ENCODE measurements at places on chromosomes 5 and 9.

- DNase-seq = no peak
Observed at GRCh38 chr5:76500633-76501393, 97.7 kb downstream of the IQGAP2 start.

GRCh38 chr9:21919377-21920362 is 74.5 kb downstream of the CDKN2A start:
- peak; percentile 73 for DNase-seq

- no peak for DNase-seq
Observed at GRCh38 chr5:14750712-14751111, 86.2 kb downstream of the OTULIN start.

GRCh38 chr9:75197561-75197960 is 109.2 kb downstream of the OSTF1 start:
- no peak for DNase-seq

- DNase-seq = peak; percentile 71
Observed at GRCh38 chr5:75052192-75053053, at the start of gene GCNT4. TSS of gene GCNT4 (minus strand) at chr5:75052558. CDS start at chr5:75030037, 22,521 bp downstream.

GRCh38 chr5:133259199-133259997 is 207.6 kb downstream of the HSPA4 start:
- DNase-seq = no peak

DNA sequence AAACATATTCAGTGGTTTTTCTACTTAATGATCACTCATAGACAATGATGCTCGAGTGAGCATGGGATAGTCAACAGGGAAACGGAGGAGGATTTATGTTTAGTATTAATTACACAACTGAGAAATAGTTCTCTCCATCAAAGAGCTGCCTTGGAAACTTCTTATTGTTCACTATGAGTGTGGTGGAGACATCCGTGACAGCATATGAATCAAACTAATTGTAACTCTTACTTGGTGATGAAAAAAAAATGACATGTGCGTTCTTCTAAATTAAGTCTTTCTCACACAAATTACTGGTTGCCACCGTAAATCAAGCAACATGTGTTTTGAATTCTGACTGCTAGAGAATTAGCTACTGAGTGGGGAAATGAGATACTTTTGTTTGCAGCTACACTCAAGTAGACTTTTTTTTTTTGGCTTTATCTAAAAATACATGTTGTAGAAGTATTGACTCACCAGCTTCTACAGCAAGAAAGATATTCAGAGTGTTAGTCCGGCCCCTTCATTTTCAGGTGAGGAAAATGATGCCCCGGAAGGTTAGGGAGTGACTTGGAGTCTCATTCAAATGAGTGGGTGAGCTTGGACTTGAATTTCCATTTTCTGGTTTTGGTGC is 179.4 kb downstream of the CFAP90 start:
- no peak for DNase-seq

DNA sequence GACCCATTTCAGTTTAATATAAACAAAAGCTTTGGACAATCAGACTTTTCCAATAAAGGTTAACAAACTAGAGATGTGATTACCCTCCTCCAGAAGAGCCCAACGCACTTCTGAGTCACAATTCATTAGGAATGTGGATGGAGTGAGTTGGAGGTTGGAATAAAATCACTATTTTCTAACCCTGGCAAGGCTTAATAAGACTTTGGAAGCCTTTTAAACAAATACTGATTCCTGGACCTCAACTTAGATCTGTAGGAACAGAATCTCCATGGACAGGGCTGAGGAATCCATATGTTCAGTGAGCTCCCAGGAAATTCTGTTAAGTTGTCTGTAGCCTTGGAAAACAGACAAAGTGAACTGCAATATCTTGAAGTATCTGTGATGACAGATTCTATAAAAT is 233.5 kb upstream of the ELL2 start:
- no peak for DNase-seq

- no peak for DNase-seq
Observed at GRCh38 chr9:15328946-15329345, 21.9 kb upstream of the TTC39B start.
